ENCODE measurements at places on chromosomes 16 and 17.

DNA sequence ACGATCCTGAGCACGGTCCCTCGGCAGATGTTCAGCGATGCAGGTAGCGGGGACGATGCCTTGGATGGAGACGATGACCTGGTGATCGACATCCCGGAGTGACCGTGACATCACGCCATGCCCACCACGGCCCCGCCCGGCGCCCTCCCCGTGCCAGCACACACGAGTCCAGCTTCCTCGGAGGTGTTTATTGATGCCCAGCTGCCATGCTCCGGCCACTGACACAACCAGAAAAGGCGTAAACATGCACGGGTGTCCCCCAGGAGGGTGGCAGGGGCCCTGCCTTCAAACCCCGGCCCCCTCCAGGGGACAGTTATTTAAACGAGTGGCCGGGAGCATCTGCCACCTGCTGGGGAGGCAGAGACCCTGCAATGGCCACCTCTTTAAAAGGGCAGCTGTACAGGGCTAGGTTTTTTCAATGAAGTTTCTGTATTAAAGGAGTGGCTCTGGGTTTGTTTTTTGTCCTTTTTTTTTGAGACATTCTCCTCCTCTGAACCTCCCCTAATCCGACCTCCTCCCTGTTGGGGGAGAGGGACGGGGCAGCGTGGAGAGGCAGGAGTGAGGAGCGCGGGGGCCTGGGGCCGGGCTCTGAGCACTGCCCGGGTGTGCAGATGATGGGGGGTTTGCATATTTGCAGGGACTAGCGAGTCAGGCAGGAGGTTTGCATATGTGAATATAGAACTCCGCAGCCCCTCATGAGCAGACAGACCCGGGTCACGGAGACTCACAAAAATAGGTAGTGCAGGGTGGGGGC, 5.3 kb downstream of the DOC2A start:
- DNase-seq, result peak; percentile 21

DNA sequence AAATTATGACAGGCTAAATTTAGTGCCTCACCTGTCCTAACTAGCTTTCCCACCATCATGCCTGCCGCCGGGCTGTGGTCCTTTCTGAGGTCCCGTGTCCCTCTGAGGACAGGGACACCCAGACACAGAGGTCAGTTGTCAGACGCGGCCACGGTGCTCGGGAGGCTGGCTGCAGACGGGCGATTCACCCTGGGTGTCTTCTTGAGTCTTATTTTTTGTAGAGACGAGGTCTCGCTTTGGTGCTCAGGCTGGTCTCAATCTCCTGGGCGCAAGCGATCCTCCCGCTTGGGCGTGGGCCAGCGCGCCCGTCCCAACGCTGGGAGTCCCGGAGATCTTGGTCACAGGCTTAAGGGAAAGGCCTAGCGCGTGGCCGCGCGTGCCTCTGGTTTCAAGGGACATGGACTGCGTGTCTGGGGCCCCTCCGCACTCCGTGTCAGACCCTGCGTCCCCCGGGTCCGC, 797 bp upstream of the RAB11FIP3 start:
- no peak for DNase-seq

GRCh38 chr16:46974352-46974751, 878 bp upstream of the DNAJA2 start:
- DNase-seq, result no peak

- no peak for DNase-seq
Measured at GRCh38 chr16:78695391-78695790, 595.9 kb downstream of the WWOX start.

DNA sequence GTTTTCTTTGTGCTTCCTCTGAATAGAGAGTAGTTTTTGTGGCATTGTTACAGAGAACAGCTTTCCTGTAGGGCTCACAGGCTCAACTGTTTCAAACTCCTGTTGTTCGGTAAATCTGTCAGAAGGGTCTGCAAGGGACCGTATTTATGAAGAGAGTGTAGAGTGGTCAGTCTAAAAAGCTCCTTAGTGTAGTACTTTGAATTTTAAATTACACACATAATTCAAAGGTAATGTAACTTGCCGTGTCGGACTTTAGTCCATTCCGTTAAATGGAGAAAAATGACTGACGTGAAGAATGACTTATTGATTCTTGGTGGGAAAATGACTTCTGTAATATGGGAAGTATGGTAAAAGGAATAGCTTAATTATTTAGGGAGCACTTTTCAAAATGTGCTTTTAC, 190.9 kb downstream of the WWOX start:
- DNase-seq, result no peak

GRCh38 chr17:49819651-49820050, 28.2 kb downstream of the TAC4 start:
- no peak for DNase-seq

GRCh38 chr17:44995436-44996001, 27.4 kb upstream of the C1QL1 start:
- DNase-seq, result no peak

- DNase-seq, result no peak
Measured at GRCh38 chr17:77433385-77434135, 292.8 kb downstream of the SEC14L1 start.

GRCh38 chr17:2814481-2815341, 18.5 kb downstream of the RAP1GAP2 start:
- peak; percentile 91 for DNase-seq

DNA sequence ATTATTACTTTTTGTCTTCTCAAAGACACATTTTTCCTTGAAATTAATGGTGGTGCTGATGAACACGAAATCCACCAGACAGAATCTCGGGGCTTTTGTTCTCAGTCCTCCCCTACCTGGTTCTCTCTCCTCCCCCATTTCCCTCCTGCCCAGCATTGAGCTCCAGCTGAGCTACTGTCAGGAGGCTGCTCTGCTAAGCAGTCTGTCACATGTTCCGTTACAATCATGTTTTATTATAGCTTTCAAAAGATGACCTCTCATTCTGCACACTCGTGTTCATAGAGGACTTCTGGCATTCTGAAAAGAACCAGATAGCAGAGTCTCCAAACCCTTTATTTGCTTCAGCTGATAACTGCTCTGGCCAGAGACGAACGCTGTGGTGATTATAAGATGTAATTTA, 732.5 kb upstream of the RBFOX1 start:
- DNase-seq, result no peak

DNA sequence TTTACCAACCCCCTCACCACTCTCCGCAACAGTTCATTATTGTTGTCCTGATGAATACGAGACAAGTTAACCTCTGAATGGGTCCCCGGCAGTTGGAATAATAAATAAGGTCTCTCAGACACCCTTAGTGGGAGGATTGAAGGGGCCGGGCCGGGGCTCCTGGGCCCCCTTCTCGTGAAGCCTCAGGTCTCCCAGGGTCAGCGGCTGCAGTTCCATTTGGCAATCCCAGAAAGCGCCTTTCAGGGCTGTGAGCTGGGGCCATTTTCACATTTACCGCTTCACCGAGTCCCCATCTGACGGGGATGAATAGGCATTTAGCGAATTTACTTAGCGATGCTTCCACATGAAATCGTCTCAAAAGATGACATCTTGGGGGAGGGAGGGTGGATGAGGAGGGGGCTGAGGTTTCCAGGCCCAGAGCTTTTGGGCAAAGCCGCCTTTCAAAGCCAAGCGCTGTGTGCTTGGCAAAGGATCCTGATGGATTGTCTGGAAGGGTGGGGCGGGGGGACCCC, 309.8 kb downstream of the XYLT1 start:
- DNase-seq, result no peak

Data from T follicular helper cell (primary cell).